ENCODE measurements at places on chromosomes 5 and 9.

GRCh38 chr9:89702401-89702800, 97.6 kb downstream of the GADD45G start:
- no peak for DNase-seq

DNA sequence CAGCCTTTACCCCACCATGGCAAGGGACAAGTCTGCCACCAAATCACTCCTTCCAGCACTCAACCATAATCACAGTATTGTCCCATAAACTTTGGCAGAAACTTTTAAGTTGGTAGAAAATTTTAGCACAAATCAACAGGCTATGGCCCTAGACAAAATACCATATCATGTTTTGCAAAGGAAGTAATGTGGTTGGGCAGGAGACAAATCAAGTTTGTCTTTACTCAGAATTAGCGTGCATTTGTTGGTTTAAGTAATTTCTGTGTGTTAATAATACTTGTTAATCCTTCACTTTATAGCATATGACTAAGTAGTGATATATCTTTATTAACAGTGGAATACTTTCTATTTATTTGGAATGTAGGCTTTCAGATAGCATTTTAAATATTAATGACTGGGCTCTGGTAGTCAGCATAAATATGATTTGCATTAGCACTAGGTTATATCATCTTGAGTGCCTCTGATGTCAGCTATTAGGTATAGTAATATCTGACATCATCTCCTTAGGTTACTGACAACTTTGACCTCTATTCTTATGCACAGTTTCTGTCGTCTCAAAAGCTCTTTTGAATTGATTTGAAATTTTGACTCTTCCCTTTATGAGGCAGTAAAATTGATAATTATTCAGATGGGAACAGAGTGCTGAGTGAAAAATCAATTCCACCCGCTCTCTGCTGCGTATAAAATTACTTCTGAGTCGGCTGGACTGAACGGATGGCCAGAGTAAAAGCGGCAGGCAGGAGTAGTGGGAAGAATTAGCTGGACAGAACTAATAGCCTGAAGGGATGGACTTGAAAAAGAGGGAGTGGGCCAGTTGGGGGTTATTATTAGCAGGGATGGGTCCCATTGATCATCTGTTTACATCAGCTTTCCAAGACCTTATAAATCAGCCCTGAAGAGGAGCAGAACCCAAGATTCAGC, 40.1 kb upstream of the TLX3 start:
- DNase-seq, result no peak

DNA sequence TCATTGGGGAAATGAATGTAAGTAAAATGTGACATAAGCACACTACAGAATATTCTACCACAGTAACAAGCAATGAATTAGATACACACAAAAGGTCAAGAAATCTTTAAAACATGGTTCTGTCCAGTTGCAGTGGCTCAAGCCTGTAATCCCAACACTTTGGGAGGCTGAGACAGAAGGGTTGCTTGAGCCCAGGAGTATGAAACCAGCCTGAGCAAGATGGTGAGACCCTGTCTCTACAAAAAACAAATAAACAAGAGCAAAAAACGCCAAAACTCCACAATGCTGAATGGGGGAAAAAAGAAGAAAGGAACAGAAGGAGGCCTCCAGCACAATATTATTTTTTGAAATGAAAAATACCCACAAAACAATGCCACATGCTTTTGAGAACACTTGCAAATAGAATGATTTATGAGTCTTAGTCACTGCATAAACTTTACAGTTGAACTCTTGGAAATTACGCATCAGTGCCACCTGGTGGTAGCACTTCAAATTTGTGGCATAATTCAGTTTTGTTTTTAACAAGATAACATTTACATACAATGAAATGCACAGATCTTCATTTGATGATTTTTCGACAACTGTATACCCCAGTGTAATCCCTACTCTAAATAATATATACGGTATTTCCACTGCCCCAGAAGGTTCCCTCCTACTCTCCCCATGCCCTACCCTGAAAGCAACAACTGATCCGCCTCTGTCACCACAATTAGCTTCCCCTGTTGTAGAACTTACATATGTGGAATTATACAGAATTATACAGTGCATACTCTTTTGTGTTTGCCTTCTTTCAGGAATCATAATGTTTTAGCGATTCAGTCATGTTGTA, 14.4 kb upstream of the SPINK4 start:
- DNase-seq, result peak; percentile 64

- no peak for DNase-seq
Observed at GRCh38 chr5:171601266-171601881, 181.9 kb downstream of the FGF18 start.

- no peak for DNase-seq
Observed at GRCh38 chr5:135395451-135395850, 3.6 kb downstream of the MACROH2A1 start.

GRCh38 chr9:133771486-133772482, 33.6 kb upstream of the SARDH start:
- DNase-seq, result no peak

- DNase-seq, result no peak
Observed at GRCh38 chr5:82405161-82405560, 127.0 kb upstream of the RPS23 start.

GRCh38 chr9:111356481-111357244, 26.6 kb upstream of the OR2K2 start:
- DNase-seq, result peak; percentile 76

GRCh38 chr9:470552-471194, 256.0 kb downstream of the DOCK8 start:
- no peak for DNase-seq

- DNase-seq, result no peak
Observed at GRCh38 chr5:33810491-33811120, 81.2 kb downstream of the ADAMTS12 start.

GRCh38 chr9:38707885-38708637, 11.9 kb downstream of the FAM240B start:
- no peak for DNase-seq

GRCh38 chr5:63128761-63129160, 550.1 kb downstream of the LRRC70 start:
- DNase-seq, result no peak

DNA sequence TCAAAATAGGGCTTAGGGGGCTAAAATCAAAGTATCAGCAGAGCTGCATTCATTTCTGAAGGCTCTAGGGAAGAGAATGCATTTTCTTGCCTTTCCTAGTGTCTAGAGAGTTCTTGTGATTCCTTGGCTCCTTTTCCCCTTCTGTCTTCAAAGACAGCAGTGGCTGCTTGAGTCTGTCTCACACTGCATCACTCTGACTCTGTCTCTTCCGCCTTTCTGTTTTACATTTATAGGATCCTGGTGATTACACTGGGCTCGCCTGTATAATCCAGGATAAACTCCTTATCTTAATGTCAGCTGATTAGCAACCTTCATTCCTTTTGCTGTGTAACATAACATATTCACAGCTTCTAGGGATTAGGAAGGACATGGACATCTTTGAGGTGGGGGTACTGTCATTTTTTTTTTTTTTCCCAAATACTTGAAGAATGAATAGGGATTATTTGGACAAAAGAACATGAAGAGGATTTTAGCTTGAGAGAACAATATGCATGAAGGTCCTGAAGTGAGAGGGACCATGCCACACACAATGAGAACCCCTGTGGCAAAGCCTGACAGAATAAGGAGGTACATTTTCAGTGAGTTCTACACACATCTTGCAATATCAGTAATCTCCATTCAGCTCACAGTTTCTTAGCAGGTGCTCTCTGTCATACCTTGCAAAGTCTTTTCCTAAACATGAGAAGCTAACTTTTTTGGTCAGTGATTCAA, 267.6 kb downstream of the FAM170A start:
- DNase-seq, result no peak

GRCh38 chr5:134944630-134945029, 23.1 kb upstream of the CATSPER3 start:
- DNase-seq, result no peak

- no peak for DNase-seq
Observed at GRCh38 chr5:171221916-171222315, 87.1 kb upstream of the TLX3 start.

- DNase-seq, result no peak
Observed at GRCh38 chr5:152549709-152550108, 144.6 kb upstream of the NMUR2 start.

DNA sequence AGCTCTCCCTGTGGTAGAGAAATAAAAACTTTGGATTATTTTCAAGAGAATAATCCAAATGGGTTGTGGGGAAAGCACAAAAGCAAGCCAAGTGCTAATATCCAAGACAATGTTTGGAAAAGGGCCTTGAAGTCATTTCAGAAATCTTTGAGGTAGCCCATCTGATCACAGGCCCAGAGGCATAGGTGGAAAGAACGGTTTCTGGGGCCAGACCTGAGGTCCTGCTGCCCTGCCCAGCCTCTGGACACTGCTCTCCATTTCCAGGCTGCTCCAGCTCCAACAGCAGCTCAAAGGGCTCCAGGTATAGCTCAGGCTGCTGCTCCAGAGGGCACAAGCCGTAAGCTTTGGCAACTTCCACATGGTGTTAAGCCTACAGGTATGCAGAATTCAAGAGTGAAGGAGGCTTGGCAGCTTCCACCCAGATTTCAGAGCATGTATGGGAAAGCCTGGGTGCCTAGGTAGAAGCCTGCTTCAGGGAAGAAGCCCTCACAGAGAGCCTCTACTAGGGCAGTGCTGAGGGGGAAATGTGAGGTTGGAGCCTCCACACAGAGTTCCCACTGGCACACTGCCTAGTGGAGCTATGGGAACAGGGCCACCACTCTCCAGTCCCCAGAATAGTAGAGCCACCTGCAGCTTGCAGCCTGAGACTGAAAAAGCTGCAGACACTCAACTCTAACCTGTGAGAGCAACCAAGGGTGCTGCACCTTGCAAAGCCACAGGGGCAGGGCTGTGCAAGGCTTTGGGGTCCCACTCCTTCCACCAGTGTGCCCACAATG, 133.1 kb downstream of the PIK3R1 start:
- DNase-seq, result no peak

DNA sequence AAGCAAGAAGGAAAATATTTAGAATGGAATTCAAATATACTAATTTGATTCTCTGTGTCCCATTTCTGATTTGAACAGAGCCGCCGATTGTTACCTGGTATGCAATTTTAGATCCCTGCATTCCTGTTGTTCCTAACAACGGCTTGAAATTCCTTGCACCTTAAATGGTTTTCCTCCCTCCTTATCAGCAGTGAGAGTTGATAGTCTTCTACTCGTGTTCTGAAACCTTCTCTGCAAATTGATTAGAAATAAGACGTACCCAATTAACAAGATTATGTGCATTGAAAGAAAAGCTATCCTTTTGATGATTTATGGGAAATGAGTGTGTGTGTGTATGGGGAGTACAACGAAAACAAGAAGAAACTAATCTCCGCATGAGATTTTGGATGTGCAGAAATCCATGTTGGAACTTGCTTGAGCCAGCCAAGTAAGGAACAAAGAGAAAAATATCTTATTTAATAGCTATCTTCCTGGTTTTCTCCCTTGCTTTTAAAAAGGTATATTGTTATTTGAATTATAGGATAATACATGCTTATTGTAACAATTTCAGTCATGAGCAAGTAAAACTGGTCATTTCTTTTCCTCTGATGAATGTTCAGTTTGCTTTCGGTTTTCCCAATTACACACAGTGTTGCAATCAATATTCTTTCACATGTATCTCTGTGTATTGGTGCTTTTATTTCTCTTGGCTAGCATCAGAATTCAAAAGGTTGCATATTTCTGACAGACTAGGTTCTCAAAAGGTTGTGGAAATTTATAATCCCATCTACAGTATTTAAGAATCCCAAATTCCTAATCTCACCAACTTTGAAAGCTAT, 211.1 kb upstream of the ACTBL2 start:
- DNase-seq, result no peak

GRCh38 chr5:8714198-8714597, 831.7 kb downstream of the SEMA5A start:
- DNase-seq, result no peak

DNA sequence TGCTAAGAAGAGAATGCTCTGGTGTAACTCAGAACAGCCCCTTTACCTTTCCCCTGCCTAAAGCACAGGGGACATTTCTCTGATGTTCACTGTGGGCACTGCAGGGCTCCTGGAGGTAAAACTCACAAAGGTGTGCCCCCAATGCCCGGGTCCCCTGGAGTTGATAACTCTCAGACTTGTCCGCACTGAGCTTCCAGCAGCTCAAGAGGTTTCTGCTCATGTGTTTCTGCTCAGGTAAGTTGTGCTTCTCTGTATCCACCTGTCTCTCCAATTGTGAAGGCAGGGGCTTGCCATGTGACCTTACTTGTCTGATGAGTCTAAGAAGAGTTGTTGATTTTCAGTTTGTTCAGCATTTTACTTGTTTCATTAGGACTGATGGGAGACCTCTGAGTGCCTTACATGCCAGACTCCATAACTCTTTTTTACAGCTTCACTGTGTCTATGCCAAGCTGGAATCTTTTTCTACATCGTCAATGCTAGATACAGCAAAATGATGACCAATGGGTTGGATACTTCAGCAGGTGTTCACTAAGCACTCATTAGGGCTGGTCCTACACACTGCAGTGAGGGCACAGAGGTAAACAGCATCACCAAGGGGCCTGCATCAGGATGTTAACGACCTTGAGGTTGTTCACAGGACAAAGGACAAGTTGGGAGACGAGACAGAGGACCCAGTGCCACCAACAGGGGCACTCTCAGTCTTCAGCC, 56.4 kb downstream of the MRPL36 start:
- no peak for DNase-seq

- DNase-seq, result no peak
Observed at GRCh38 chr9:74414325-74414724, 82.8 kb upstream of the RORB start.

DNA sequence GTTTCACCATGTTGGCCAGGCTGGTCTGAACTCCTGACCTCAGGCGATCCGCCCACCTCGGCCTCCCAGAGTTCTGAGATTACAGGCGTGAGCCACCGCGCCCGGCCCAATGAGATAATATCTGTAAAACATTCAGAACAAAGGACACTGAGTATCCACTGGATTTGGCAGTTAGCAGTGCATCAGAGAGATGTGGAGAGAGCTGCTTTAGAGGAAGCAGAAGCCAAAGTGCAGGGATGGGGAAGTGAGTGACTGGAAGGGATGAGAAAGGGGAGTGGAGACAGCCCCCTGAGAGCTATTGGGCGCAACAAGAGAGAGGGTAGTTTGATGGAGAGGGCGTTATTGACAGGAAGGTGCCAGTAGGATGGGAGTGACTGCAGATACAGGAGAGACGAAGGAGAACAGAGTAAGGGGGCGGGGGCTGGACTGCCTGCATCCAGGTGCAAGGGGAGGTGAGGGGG, 157.5 kb upstream of the SHB start:
- DNase-seq, result no peak

DNA sequence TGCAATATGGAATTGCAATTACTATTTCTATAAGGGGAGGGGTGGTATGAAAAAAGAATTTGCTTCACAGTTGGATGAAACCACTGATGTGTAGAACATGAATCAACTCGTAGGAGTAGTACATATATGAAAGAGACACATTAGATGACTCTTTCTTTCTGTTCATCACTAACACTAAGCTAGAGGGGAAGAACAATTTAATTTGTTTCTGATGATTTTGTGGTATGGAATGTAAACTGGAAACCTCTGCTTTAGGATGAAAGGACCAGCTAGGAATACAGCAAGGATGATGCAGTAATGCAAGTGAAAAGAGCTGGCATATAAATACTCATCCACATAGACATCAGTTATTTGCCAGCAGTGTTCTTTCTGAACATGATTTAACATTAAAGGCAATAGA, 113.4 kb downstream of the PAPPA start:
- peak; percentile 43 for DNase-seq

GRCh38 chr5:141725891-141726290, 43.9 kb upstream of the ARAP3 start:
- no peak for DNase-seq

GRCh38 chr5:128353441-128354107, 184.5 kb downstream of the FBN2 start:
- DNase-seq, result no peak

- no peak for DNase-seq
Observed at GRCh38 chr9:115498303-115498702, 380.3 kb upstream of the TNC start.

- DNase-seq, result no peak
Observed at GRCh38 chr5:7756453-7756852, 94.5 kb downstream of the CFAP90 start.

All from AG04450 (cell line).